ENCODE measurements at places on chromosomes 12 and 14. TPM values are rescaled to one million over a fixed set of nuclear protein-coding genes. Genes with fewer than 3 reads are reported as not detected.

- peak overlapping the region; percentile 43 for H3K4me3 ChIP-seq
- peak overlapping the region; percentile 77 for H3K27ac ChIP-seq
- DNase-seq, result peak; percentile 86
- H3K4me1 ChIP-seq, result peaks cover 44% of the 10 kb centered on the region
- H3K36me3 ChIP-seq, result peaks cover 75% of the 10 kb centered on the region
Measured at GRCh38 chr12:94305130-94305957, 154.3 kb downstream of the CEP83 start.

- no peak for DNase-seq
- peaks cover 6% of the 10 kb centered on the region for H3K4me1 ChIP-seq
- H3K27me3 ChIP-seq, result no peaks in the 10 kb centered on the region
- H3K36me3 ChIP-seq, result no peaks in the 10 kb centered on the region
- no peak overlapping the region for H3K27ac ChIP-seq
Measured at GRCh38 chr12:67539946-67540345, 108.6 kb upstream of the DYRK2 start.

GRCh38 chr12:80756875-80757274, 40.2 kb downstream of the MYF5 start:
- no peaks in the 10 kb centered on the region for H3K27me3 ChIP-seq
- no peaks in the 10 kb centered on the region for H3K36me3 ChIP-seq
- DNase-seq, result no peak
- H3K4me3 ChIP-seq, result no peak overlapping the region

- H3K27ac ChIP-seq, result no peak overlapping the region
- no peak overlapping the region for H3K4me3 ChIP-seq
- no peak for DNase-seq
- H3K27me3 ChIP-seq, result no peaks in the 10 kb centered on the region
- H3K4me1 ChIP-seq, result no peaks in the 10 kb centered on the region
Measured at GRCh38 chr12:115311875-115312274, 627.9 kb upstream of the TBX3 start.

GRCh38 chr14:75139185-75139584, 12.3 kb upstream of the NEK9 start:
- H3K27ac ChIP-seq, result peak overlapping the region; percentile 7
- no peak for DNase-seq
- peaks cover 39% of the 10 kb centered on the region for H3K4me1 ChIP-seq
- no peaks in the 10 kb centered on the region for H3K27me3 ChIP-seq
- H3K4me3 ChIP-seq, result peak overlapping the region; percentile 4

- no peak for DNase-seq
- H3K27me3 ChIP-seq, result no peaks in the 10 kb centered on the region
- no peak overlapping the region for H3K27ac ChIP-seq
- no peaks in the 10 kb centered on the region for H3K4me1 ChIP-seq
- H3K36me3 ChIP-seq, result no peaks in the 10 kb centered on the region
- no peak overlapping the region for H3K4me3 ChIP-seq
Measured at GRCh38 chr14:25003537-25003936, 46.4 kb downstream of the STXBP6 start.

The OTOGL gene
- total RNA-seq, result not detected

GRCh38 chr12:90280564-90281058, 572.0 kb upstream of the ATP2B1 start:
- H3K36me3 ChIP-seq, result peaks cover 2% of the 10 kb centered on the region
- H3K4me3 ChIP-seq, result no peak overlapping the region
- DNase-seq, result no peak
- no peak overlapping the region for H3K27ac ChIP-seq
- peaks cover 3% of the 10 kb centered on the region for H3K4me1 ChIP-seq
- H3K27me3 ChIP-seq, result peaks cover 7% of the 10 kb centered on the region

DNA sequence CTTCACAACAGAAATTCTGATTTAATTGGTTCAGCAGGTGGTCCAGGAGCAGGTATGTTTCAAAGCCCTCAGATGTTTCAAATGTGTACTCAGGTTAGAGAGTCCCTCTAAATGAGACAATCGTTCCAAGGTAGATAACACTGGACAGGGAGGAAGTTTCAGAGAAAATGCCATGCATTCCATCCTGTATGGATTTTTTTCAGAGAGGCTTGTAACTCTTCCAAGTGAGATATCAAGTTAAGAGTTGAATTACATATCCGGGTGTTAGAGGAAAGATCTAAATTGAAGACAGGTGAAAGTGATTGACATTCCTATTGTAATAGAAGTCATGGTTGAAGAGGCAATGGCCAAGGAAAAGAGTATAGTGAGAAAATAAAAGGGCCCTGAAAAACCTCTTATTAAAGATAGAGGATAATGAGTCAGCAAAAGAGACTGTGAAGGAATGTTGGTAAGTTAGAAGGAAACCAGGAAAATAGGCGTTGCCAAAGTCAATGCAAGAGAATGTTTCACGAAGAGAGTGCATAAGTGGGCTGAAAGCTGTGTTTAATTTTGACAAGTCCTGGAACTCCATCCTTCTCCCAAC, 105.8 kb downstream of the BMP4 start:
- H3K27me3 ChIP-seq, result no peaks in the 10 kb centered on the region
- H3K27ac ChIP-seq, result no peak overlapping the region
- no peaks in the 10 kb centered on the region for H3K4me1 ChIP-seq
- H3K36me3 ChIP-seq, result no peaks in the 10 kb centered on the region
- H3K4me3 ChIP-seq, result no peak overlapping the region

DNA sequence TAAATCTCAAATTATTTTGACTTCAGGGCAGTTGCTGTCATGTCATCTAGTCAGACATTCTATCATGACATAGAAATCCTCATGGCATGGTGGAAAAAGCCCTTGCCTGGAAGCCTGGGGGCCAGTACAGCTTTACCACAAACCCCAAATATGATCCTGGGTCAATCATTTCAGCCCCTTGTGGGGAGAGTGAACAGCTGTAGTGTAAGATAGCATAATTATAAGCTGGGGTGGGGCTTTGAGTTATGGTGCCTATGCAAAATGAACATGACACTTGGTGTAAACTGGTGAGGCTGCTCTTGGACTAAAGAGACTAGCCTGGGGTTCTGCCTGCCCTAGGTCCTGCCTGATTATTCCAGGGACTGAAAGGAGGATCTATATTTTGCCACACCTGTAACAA, 207.7 kb upstream of the DDHD1 start:
- H3K27ac ChIP-seq, result no peak overlapping the region
- peaks cover 1% of the 10 kb centered on the region for H3K36me3 ChIP-seq
- no peaks in the 10 kb centered on the region for H3K4me1 ChIP-seq
- DNase-seq, result no peak
- H3K4me3 ChIP-seq, result no peak overlapping the region

- DNase-seq, result no peak
- H3K36me3 ChIP-seq, result peaks cover 91% of the 10 kb centered on the region
- no peaks in the 10 kb centered on the region for H3K27me3 ChIP-seq
- H3K4me3 ChIP-seq, result no peak overlapping the region
- peaks cover 38% of the 10 kb centered on the region for H3K4me1 ChIP-seq
Measured at GRCh38 chr12:304805-305204, 42.2 kb upstream of the SLC6A13 start.

- no peaks in the 10 kb centered on the region for H3K4me1 ChIP-seq
- no peak overlapping the region for H3K4me3 ChIP-seq
- H3K27ac ChIP-seq, result no peak overlapping the region
- no peaks in the 10 kb centered on the region for H3K36me3 ChIP-seq
- peaks cover 2% of the 10 kb centered on the region for H3K27me3 ChIP-seq
Measured at GRCh38 chr14:101064121-101064661, 160.7 kb upstream of the RTL1 start.

DNA sequence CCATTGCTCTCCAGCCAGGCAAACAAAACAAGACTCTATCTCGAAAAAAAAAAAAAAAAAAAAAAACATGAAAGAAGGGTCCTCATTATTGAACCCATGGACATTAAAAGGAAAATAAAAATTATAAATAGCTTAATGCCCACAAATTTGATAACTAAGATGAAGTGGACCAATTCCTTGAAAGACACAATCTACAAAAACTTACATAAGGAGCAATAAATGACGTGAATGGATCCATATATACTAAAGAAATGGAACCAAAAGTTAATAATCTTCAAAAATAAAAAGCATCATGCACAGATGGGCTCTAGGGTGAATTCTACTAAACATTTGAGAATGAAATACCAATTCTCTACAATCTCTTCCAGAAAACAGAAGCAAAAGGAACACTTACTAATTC, 47.7 kb upstream of the AP4S1 start:
- no peak overlapping the region for H3K4me3 ChIP-seq
- H3K36me3 ChIP-seq, result peaks cover 5% of the 10 kb centered on the region
- peaks cover 13% of the 10 kb centered on the region for H3K4me1 ChIP-seq
- no peak overlapping the region for H3K27ac ChIP-seq
- H3K27me3 ChIP-seq, result no peaks in the 10 kb centered on the region

- no peak for DNase-seq
- no peak overlapping the region for H3K4me3 ChIP-seq
- H3K36me3 ChIP-seq, result no peaks in the 10 kb centered on the region
- no peak overlapping the region for H3K27ac ChIP-seq
Measured at GRCh38 chr12:124556896-124557501, 10.4 kb downstream of the NCOR2 start.

DNA sequence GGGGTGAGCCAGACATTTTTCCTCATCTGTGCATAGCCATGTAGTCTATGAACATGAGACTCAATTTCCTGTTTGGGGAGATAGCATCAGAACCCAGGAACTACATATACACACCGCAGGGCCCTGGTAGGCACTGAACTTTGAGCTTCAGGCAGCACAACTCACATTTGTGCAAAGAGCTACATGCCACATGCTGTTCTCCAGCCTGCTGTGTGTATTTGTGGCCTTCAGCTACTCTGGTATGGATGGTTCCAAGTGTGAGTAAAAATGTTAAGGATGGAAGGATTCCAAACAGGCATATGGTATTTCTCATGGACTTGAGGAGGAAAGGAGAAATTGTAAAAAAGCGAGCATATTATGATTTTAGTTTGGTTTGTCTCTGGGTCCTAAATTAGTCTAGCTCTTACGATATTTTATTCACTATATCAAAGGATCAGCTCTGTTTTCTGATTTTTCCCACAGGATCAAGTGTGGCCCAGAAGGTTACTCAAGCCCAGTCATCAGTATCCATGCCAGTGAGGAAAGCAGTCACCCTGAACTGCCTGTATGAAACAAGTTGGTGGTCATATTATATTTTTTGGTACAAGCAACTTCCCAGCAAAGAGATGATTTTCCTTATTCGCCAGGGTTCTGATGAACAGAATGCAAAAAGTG, 422.4 kb upstream of the OR4E1 start:
- H3K27ac ChIP-seq, result peak overlapping the region; percentile 91
- H3K4me1 ChIP-seq, result peaks cover 35% of the 10 kb centered on the region

DNA sequence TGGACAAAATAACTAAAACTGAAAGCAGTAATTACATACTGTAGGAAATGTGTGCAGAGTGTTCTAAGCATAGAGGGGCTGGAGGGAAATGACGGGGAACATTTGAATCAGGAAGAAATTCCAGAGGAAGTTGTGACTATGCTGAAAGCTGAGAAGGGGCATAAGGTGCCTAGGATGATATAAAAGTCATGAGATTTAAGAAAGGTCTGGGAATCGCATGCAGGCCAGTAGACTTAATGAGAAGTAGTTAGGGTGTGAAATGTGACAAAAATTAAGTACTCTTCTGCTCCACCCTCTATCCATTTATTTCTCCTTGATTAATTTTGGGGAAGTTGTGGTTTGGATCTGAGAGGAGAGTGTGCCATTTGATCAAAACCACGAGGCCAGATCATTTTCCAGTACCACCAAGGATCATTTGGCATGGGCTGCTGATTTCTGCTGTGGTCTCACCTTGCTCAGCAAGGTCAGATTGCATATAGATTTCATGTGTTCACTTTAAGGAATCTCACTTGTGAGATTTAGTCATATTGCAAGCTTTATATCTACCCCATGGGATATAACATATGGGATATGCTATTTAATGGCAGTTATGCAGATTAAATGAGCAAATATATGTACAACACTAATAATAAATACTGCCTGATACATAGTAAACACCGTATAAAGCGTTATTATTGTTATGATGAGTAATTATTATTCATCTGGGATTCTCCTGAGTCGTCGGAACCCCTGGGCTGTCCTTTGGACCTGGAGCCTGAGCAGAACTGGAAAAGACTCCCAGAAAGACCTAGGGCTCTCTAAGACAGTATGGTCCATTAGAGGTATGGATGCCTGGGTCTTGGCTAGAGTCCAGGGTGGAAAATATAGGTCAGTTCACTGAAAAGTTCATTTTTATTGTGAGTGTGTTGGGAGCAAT, 72.3 kb downstream of the SRGAP1 start:
- H3K27me3 ChIP-seq, result peaks cover 16% of the 10 kb centered on the region
- no peaks in the 10 kb centered on the region for H3K36me3 ChIP-seq
- DNase-seq, result no peak
- H3K27ac ChIP-seq, result no peak overlapping the region

- no peak for DNase-seq
- no peaks in the 10 kb centered on the region for H3K36me3 ChIP-seq
- no peak overlapping the region for H3K4me3 ChIP-seq
- H3K4me1 ChIP-seq, result no peaks in the 10 kb centered on the region
- H3K27me3 ChIP-seq, result peaks cover 29% of the 10 kb centered on the region
Measured at GRCh38 chr12:107801150-107801549, 26.6 kb downstream of the ASCL4 start.

The KRT6C gene
- not detected for total RNA-seq

The PCBP2 gene
- 721 TPM for total RNA-seq

DNA sequence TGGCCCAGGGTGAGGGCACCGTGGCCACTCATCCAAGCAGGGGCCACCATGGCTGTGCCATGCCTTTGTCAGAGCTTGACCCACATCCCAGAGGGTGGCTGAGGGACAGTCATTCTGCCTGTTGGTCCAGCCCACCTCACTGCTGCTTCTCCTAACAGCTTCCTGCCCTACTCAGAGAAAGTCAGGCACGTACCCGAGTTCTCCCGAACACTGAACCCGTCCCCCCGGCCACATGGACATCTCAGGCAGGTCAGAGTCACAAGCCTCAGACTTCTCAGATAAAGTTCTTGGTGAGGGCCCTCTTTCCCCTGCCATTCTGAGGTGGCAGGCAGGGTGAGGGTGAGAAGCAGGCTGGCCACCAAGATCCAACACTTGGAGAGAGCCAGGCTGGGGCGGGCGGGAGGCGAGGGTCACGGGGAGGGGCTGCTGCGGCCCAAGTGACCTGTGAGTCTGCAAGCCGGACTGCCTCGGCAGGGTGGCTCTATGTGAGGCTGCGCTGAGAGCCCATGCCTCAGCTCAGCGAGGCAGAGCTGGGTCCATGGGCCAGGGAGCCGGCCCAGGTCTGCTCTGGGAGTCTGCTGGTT, 317.8 kb downstream of the TMEM121 start:
- DNase-seq, result peak; percentile 35
- H3K36me3 ChIP-seq, result no peaks in the 10 kb centered on the region
- H3K4me1 ChIP-seq, result no peaks in the 10 kb centered on the region
- no peaks in the 10 kb centered on the region for H3K27me3 ChIP-seq
- H3K27ac ChIP-seq, result no peak overlapping the region

GRCh38 chr14:90678420-90678819, 137.8 kb downstream of the TTC7B start:
- no peak overlapping the region for H3K27ac ChIP-seq
- H3K36me3 ChIP-seq, result no peaks in the 10 kb centered on the region
- no peak for DNase-seq
- no peak overlapping the region for H3K4me3 ChIP-seq

- no peaks in the 10 kb centered on the region for H3K27me3 ChIP-seq
- peak overlapping the region; percentile 80 for H3K27ac ChIP-seq
- H3K4me3 ChIP-seq, result peak overlapping the region; percentile 91
- H3K4me1 ChIP-seq, result peaks cover 48% of the 10 kb centered on the region
Measured at GRCh38 chr14:61698206-61698980, 3.1 kb downstream of the HIF1A start.
